Regular cardiac myocyte (primary cell): ENCODE measurements at places on chromosomes 3 and 15. TPM values are rescaled to one million over a fixed set of nuclear protein-coding genes. Genes with fewer than 3 reads are reported as not detected.

ACVR2B gene
- total RNA-seq = 1.9 and 3.7 TPM in 2 replicates

ETV5 gene
- total RNA-seq = 30.2 and 33.2 TPM in 2 replicates

HEG1 gene
- total RNA-seq = 67.9 and 146 TPM in 2 replicates

PLSCR4 gene
- total RNA-seq = 21.9 and 86.8 TPM in 2 replicates

AADACL2 gene
- not detected in 2 replicates for total RNA-seq

HSPBAP1 gene
- 4.2 and 8.7 TPM in 2 replicates for total RNA-seq

C2CD4B gene
- 0.19 and 0.28 TPM in 2 replicates for total RNA-seq

MORC1 gene
- total RNA-seq = not detected in 2 replicates

NANOGP8 gene
- total RNA-seq = not detected in 2 replicates

POLQ gene
- 1.7 and 11.3 TPM in 2 replicates for total RNA-seq

ROPN1 gene
- total RNA-seq = not detected in 2 replicates

C3orf49 gene
- not detected in 2 replicates for total RNA-seq

SPINK8 gene
- total RNA-seq = not detected in 2 replicates

ATP13A5 gene
- total RNA-seq = not detected in 2 replicates

GPR62 gene
- under 0.01 TPM in 1 of 2 replicates, not detected in the other for total RNA-seq

PFN2 gene
- total RNA-seq = 215 and 229 TPM in 2 replicates

PML gene
- total RNA-seq = 31.0 and 33.2 TPM in 2 replicates

PRSS50 gene
- total RNA-seq = not detected in 2 replicates

MFSD1 gene
- 157 and 168 TPM in 2 replicates for total RNA-seq

POPDC2 gene
- 0.56 and 0.58 TPM in 2 replicates for total RNA-seq

GRK7 gene
- not detected in 2 replicates for total RNA-seq

TMIE gene
- not detected in 2 replicates for total RNA-seq
